ENCODE measurements at places on chromosomes 2 and 18. TPM values are rescaled to one million over a fixed set of nuclear protein-coding genes. Genes with fewer than 3 reads are reported as not detected.

- no peak overlapping the region for H3K27ac ChIP-seq
- H3K4me1 ChIP-seq, result peaks cover 19% of the 10 kb centered on the region
- H3K4me3 ChIP-seq, result no peak overlapping the region
- H3K36me3 ChIP-seq, result no peaks in the 10 kb centered on the region
- DNase-seq, result no peak
Observed at GRCh38 chr2:23901966-23902846, 24.7 kb downstream of the ATAD2B start.

GRCh38 chr2:17736989-17737388 is 16.6 kb downstream of the SMC6 start:
- H3K4me1 ChIP-seq, result no peaks in the 10 kb centered on the region
- H3K36me3 ChIP-seq, result peaks cover 10% of the 10 kb centered on the region
- no peak overlapping the region for H3K4me3 ChIP-seq
- no peaks in the 10 kb centered on the region for H3K27me3 ChIP-seq

DNA sequence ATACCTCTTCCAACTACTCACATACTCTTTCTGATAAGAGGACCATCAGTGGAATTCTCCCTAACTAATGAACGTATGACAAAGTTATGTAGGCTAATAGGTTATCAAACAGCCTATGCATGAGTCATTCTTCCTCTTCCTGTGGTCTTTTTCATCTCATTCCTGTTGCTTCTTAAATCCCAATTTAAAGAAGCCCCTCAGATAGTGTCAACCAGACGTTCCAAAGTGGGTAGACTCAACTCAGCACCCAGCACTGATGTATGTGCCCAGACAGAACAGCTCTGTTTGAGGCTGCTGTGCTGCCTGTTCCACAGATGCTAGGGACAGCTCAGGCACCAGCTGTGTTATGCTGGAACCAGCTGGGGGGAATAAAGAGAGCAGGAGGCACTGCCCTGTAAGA is 52.6 kb downstream of the CXCR4 start:
- no peak overlapping the region for H3K27ac ChIP-seq
- no peak overlapping the region for H3K4me3 ChIP-seq
- DNase-seq, result no peak
- H3K4me1 ChIP-seq, result peaks cover 25% of the 10 kb centered on the region
- no peaks in the 10 kb centered on the region for H3K36me3 ChIP-seq

The SRD5A2 gene
- total RNA-seq, result not detected

DNA sequence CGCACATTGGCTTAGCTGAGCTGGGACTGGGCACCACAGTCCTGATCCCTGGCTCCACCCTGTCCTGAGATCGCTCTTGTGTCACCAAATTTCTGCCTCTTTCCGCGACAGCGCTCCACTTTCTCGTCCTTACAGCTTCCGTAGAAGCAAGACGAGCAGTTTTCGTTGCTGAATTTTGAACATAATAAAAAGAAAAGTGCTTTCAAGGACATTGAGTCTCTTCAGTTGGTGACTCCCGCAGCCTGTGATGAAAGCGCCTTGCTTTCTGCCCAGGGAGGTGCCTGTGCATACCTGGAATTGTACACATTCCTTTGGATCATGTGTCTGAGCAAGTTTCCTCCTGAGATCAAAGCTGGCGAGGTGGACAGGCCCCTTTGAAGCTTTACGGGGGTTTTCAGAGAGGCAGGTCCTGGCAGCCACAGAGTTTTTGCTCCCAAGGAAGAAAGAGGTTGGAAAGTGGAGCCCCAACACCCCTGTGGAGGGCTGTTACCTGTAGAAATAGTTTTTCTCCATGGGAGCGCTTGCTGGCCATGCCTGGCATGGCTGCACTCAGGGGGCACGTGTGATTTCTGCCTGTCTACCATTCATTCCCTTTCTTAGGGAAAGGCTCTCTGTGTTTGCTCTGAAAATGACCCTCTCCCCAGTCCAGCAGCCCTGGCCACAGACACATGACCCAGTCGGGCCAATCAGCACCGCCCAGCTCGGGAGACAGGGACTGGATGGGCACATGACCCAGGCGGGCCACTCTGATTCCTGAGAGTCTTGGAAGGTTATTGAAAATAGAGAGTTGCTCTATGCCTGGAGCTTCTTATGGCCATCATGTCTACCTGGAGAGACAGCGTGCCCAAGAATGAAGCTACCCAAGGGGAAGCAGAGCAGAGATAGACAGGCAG is 115.6 kb upstream of the OTOS start:
- H3K4me3 ChIP-seq, result no peak overlapping the region
- no peak overlapping the region for H3K27ac ChIP-seq
- H3K4me1 ChIP-seq, result no peaks in the 10 kb centered on the region
- no peak for DNase-seq

DNA sequence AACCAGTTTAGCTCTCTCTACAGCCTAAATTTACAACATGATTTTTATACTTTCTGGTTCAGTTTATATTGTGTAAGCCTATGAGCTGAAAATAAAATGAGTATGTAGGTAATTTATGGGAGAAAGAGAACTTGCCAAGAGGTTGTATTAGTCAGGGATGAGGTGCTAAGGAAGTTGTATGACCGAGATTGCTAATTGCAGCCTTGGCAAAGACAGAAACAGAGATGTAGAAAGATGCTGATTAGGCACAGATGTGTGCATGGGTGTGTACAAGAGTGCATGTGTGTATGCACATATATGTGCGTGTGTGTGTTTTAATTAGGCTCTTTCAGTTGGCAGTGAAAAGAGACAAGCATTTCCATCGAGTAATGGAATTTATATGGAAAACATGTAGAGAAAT is 213.9 kb downstream of the FBXO15 start:
- H3K4me1 ChIP-seq, result no peaks in the 10 kb centered on the region
- H3K36me3 ChIP-seq, result no peaks in the 10 kb centered on the region
- no peak for DNase-seq
- no peak overlapping the region for H3K4me3 ChIP-seq
- no peak overlapping the region for H3K27ac ChIP-seq

DNA sequence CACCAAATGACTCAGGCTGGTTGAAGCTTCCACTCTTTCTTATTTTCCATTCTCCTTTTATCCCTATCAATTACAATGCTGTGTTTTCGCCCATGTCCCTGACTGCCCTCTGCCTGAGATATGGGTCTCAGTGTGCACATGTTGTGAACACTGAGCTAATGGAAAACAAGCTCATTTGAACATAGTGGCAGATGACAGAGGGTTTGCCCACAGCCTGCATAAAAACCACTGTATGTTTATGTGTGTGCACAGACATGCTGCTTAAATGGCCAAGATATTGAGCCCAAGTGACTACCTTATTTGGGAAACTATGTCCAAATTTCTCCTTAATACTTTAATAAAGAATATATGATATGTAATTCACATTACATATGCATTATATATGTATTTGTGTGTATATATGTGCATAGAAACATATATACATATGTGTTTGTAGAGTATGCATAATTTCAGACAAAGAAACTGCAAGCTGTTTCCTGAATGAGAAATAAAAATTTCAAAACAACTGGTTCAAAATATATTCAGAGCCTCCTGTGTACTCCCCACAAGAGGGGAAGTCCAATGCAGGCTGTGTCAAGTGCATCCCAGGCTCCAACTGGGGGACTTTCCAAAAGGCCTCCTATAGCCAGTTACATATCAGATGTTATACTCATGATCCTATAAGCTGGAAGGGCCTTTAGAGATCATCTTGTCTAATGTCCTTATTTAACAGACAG is 92.7 kb upstream of the CD302 start:
- no peak overlapping the region for H3K27ac ChIP-seq
- DNase-seq, result no peak
- peaks cover 5% of the 10 kb centered on the region for H3K36me3 ChIP-seq
- H3K4me3 ChIP-seq, result no peak overlapping the region
- H3K4me1 ChIP-seq, result no peaks in the 10 kb centered on the region
- no peaks in the 10 kb centered on the region for H3K27me3 ChIP-seq

DNA sequence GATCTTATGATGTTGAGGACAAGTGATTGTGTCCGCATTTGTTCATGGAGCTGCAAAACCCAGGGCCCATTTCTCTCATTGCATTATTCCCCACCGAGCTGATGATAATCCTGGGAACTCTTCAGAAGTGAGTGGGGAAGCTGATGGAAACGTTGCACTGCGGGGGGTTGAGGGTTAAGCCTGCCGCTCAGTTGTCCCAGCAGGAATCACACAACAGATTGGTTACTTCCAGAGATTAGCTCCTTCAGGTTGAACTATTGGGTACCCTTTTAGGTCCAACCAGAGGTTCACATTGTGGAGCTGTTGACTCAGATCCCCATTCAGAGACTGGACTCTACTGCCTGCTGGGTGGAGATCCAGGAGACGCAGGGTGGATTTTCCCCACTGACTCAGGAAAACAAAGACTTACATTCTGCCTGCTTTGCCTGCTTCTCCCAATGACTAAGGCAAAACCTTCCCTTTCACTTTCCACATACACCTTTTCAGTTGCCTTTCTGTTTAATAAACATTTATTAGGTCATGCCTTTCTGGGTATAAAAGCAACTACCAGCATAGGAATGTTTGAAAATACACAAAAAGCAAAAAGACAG is 286.4 kb downstream of the TXNL1 start:
- H3K4me3 ChIP-seq, result no peak overlapping the region
- H3K27ac ChIP-seq, result no peak overlapping the region
- no peak for DNase-seq
- no peaks in the 10 kb centered on the region for H3K36me3 ChIP-seq

GRCh38 chr2:43268066-43268953 is 41.9 kb upstream of the ZFP36L2 start:
- no peak for DNase-seq
- H3K27me3 ChIP-seq, result no peaks in the 10 kb centered on the region
- no peaks in the 10 kb centered on the region for H3K4me1 ChIP-seq

The OSBPL6 gene
- 1.2 TPM for total RNA-seq

The AKAIN1 gene
- not detected for total RNA-seq

The DCDC2C gene
- total RNA-seq, result not detected

The REG3A gene
- total RNA-seq, result not detected

The DOK1 gene
- 24.4 TPM for total RNA-seq

- no peaks in the 10 kb centered on the region for H3K36me3 ChIP-seq
- no peaks in the 10 kb centered on the region for H3K27me3 ChIP-seq
- DNase-seq, result no peak
- no peak overlapping the region for H3K27ac ChIP-seq
Observed at GRCh38 chr2:120132190-120132589, 91.0 kb downstream of the TMEM185B start.

The SOCS6 gene
- total RNA-seq, result 1.0 TPM

- DNase-seq, result no peak
- no peak overlapping the region for H3K4me3 ChIP-seq
- H3K36me3 ChIP-seq, result no peaks in the 10 kb centered on the region
- no peaks in the 10 kb centered on the region for H3K27me3 ChIP-seq
- no peak overlapping the region for H3K27ac ChIP-seq
- peaks cover 31% of the 10 kb centered on the region for H3K4me1 ChIP-seq
Observed at GRCh38 chr2:207091176-207091575, 74.6 kb downstream of the KLF7 start.

The NT5C1B gene
- not detected for total RNA-seq

GRCh38 chr2:220006152-220006621 is 378.8 kb downstream of the SLC4A3 start:
- no peak overlapping the region for H3K27ac ChIP-seq
- DNase-seq, result no peak
- H3K4me1 ChIP-seq, result no peaks in the 10 kb centered on the region
- H3K27me3 ChIP-seq, result no peaks in the 10 kb centered on the region
- no peaks in the 10 kb centered on the region for H3K36me3 ChIP-seq
- no peak overlapping the region for H3K4me3 ChIP-seq

GRCh38 chr2:203498161-203498560 is 36.9 kb downstream of the RAPH1 start:
- H3K36me3 ChIP-seq, result no peaks in the 10 kb centered on the region
- DNase-seq, result no peak
- H3K27me3 ChIP-seq, result no peaks in the 10 kb centered on the region

GRCh38 chr18:71028285-71028762 is 739.5 kb downstream of the SOCS6 start:
- no peaks in the 10 kb centered on the region for H3K4me1 ChIP-seq
- H3K4me3 ChIP-seq, result no peak overlapping the region
- DNase-seq, result no peak
- H3K27ac ChIP-seq, result no peak overlapping the region

DNA sequence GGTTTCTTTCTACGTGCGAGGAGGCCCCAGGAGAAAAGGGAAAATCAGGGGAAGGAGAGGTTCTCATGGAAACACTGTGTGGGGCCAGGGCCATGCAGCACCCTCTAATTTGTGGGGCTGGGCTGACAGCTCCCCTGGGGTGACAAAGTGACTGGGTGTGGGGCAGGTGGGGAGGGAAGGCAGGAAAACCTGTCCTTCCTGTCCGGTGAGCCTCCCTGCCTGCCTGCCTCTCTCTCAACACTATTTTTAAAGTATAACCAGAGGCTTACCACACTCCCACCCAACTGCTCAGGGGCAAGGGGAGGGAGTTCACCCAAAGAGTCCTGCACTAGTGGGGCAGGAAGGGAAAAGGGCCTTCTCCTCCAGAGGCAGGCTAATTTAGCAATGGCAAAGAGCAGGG is 10.5 kb upstream of the EPAS1 start:
- H3K27me3 ChIP-seq, result peaks cover 3% of the 10 kb centered on the region
- H3K4me1 ChIP-seq, result no peaks in the 10 kb centered on the region
- H3K27ac ChIP-seq, result no peak overlapping the region
- DNase-seq, result no peak
- no peak overlapping the region for H3K4me3 ChIP-seq

DNA sequence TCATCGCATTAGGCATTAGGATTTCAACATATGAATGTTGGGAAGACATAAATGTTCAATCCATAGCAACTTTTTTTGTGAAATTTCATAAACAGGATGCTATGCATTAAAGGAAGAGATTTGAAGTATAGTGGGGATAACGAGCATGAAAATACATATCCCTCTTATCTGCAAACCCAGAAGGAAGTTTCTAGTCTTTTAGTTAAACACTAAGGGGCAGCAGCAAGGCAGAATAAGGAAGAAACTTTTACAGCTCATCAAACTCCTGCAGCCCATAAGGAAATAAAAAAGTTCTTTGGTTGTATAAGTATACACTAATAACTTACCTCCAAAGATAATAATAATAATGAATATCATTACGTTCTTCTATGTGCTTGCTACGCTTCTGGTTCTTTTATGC is 81.5 kb downstream of the CD226 start:
- no peak overlapping the region for H3K27ac ChIP-seq
- H3K4me1 ChIP-seq, result no peaks in the 10 kb centered on the region
- no peaks in the 10 kb centered on the region for H3K27me3 ChIP-seq
- DNase-seq, result no peak
- H3K36me3 ChIP-seq, result peaks cover 9% of the 10 kb centered on the region

The GALNT13 gene
- not detected for total RNA-seq

DNA sequence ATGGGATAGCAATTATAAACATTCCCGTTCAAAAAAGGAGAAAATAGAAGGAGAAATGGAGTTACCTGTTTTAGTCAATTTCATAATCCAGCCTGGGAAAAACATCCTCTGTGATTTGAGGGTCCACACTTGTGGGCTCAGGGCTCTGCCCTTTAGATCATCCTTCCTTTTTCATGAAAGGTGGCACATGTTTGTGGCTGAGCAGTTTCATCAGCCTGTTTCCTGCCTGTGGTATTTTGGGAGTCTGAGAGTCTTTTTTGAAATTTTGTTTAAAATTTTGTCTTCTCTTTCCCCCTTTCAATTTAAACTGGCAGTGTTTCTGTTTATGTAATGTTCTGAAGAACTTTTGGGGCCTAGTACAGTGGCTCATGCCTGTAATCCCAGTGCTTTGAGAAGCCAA is 84.0 kb downstream of the KIAA1328 start:
- DNase-seq, result no peak
- peaks cover 10% of the 10 kb centered on the region for H3K4me1 ChIP-seq
- no peaks in the 10 kb centered on the region for H3K27me3 ChIP-seq
- H3K36me3 ChIP-seq, result no peaks in the 10 kb centered on the region
- H3K27ac ChIP-seq, result no peak overlapping the region
- no peak overlapping the region for H3K4me3 ChIP-seq

The NYAP2 gene
- total RNA-seq, result not detected

All from CD8-positive, alpha-beta memory T cell (primary cell).